CD4-positive, alpha-beta T cell treated with Interleukin-4 for 1 hour (primary cell): ENCODE measurements at places on chromosomes 6 and 20.

DNA sequence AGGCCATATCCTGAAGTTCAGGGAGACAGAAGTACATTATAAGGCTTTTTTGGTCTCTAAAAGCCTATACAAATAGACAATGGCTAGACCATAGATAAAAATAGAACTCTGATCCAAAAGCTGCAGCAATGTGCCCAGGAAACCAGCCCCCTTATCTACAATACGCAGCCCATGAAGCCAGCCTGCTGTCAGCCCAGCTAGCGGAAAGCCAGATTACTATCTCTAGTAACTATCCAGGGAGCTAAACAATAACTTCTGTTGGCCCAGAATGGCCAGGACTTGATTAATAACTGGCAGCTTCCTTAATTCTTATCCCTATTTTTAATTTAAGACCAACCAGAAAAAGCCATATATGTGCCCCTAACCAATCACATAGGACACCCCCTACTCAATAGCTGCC lies 160.4 kb upstream of the SMLR1 start:
- DNase-seq: no peak

- no peak for DNase-seq
These were observed 128.0 kb downstream of the UST start for GRCh38 chr6:148874698-148875293.

DNA sequence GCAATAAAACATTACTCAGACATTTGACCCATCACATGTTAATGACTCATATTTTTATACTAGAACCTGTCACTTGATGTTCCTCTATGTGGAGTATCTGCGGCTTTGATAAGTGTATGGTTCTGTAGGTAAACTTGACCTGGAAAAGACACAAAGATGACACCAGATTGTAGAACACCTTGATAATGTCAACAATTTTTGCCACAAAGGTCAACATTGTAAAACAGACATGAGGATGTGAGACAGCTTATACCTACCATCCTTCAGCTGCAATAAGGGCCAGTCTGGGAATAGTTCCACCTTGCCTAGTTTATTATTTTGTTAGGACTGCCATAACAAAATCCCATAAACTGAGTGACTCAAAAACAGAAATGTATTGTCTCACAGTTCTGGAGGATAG lies 202.4 kb downstream of the LMBRD1 start:
- no peak for DNase-seq

- DNase-seq: no peak
These were observed 10.6 kb downstream of the TAB2 start for GRCh38 chr6:149328083-149328482.
